T-cell (primary cell): ENCODE measurements at places on chromosomes 12 and 14.

DNA sequence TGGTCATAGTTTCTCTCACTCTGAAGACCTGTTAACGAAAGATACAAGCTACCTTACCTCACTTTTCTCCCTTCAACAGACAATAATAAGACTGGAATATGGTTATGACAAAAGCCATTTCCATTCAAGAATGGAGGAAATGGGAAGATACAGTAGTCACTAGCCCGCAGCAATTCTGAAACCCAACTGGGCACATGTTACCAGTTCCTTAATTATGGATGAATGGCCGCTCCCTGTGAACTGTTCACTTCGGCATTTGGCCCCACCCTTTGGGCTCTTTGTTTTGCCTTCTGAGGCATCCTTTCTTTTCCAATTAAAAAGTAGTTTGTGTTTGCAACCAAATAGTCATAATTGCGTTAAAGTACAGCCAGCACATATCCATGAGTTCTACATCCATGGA lies 19.0 kb downstream of the TRHDE start:
- DNase-seq = no peak

DNA sequence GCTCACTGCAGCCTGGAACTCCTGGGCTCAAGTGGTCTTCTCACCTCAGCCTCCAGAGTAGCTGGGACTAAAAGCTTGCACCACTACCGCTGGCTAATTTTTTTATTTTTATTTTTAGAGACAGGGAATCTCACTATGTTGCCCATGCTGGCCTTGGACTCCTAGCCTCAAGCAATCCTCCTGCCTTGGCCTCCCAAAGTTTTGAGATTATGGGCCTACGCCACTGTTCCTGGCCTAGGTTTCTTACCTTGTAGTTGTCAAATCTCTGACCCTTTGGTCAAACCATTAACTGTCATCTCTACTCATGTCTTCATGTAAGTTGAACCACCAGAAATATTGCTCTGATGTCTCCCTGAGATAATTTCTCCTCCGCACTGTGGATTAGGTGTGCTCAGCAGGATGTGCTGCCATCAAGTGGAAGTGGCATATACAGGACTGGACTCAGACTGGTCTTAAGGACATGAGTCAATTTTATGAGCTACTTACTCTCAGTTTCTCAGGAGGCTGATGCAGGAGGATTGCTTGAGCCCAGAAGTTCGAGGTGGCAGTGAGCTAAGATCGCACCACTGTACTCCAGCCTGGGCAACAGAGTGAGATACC lies 28.5 kb downstream of the ACTR6 start:
- no peak for DNase-seq

DNA sequence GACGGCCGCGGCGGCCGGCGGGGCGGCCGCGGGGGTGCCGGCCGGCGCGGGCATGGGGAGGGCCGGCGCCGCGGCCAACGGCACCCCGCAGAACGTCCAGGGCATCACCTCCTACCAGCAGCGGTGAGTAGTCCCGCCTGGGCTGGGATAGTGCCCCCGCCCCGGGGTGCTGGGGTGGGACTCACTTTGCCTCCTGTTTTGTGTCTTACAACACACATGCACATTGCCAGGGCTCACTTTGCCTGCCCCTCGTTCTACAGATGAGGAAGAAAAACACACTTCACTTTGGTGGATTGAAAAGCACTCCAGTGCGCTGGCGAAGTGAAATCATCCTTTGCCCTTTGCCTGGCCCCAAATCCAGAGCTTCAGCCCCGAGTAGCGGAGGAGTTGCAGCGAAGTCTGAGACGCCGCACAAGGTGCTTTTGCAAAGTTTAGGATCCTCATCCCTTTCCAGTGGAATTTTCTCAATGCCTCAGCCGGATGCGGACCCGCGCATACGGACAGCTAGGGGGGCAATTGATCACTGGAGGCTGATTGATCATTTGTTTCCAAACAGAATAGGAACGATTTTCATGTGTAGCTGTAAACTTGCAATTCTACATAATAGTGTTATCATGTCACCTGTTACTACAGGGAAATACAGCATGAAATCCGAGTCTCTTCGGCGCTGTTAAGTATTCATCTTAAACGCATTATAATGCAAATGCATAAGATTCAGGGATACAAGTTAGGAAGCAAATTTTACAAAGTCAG lies 3.6 kb upstream of the NPAS3 start:
- DNase-seq = no peak

DNA sequence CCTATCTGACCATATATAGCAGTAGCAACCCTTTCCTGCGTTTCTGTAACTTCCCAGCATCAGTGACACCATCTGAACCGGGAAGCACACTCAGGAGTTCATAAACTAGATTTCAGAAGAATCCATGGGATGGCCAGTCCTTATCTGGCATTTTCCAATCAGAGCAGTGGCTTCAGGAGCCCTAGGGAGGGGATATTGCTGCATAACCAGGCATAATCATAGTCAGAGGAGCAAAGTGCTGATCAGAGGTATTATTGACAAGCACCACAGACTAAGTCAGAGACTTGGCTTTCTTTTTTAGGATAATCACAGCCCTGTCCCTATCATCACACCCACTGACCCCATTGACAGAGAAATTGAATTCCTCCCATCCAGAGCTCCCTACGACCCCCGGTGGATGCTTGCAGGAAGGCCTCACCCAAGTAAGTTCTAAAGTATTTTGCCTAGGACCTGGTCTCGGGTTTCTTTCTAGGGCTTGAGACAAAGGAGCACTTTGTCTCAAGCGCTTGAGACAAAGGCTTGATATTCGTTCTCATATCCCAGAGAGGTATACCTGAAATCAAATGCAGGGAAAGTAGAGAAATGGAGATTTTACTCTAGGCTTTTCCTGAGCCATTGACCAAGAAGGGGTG lies 55.1 kb downstream of the FOXN4 start:
- DNase-seq = no peak

DNA sequence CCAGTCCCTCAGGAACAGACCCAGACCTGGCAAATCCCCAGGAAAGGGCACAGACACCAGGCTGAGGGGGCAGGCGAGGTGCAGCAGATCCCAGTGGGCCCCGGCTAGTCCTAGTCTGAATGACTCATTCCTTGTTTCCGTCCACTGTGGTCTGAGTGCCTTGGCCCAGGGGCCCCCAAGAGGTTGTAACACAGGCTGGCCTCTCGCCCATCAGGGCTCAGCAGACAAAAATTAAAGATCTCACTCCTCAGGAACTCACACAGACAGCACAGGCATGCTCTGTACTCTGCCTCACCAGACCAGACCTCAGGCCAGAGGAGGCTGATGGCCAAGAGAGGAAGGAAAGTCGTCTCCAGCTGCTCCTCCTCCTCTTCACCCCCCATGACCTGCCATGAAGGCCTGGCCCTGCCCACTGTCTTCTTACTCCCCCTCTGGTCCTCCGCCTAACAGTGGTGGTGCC lies 7.7 kb upstream of the LTBP2 start:
- no peak for DNase-seq

GRCh38 chr12:44377443-44378187 lies 498.5 kb downstream of the NELL2 start:
- DNase-seq = no peak

DNA sequence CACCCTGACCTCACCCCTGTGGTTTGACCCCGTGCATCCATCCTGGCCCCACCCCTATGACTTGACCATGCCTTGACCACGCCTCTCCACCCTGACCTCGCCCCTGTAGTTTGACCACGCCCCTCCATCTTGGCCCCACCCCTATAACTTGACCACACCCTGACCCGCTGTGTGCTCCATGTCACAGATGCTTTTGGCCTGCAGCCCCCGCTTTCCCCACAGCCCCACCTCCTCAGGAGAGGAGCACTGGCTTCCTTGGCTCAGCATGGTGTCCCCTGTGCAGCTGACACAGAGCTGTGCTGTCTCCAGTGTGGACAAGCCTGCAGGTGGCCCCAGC lies 269.9 kb upstream of the SFSWAP start:
- no peak for DNase-seq

DNA sequence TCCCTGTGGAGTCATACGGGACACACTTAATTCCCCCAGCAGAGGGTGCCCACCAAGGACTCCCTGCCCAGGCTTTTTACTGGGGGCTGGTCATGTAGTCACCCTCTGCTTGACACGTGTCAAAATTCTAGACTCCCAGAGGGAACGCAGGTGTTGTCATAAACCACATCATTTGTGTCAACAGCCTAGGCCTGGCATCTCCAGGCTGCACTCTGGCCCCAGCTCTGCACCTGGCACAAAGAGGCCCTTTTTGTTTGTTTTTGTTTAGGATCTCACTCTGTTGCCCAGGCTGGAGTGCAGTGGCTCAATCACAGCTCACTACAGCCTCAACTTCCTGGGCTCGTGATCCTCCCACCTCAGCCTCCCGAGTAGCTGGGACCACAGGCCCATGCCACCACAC lies 21.1 kb downstream of the BRI3BP start:
- no peak for DNase-seq

- no peak for DNase-seq
These were observed 49.9 kb upstream of the PTPRO start for GRCh38 chr12:15272376-15272775.

DNA sequence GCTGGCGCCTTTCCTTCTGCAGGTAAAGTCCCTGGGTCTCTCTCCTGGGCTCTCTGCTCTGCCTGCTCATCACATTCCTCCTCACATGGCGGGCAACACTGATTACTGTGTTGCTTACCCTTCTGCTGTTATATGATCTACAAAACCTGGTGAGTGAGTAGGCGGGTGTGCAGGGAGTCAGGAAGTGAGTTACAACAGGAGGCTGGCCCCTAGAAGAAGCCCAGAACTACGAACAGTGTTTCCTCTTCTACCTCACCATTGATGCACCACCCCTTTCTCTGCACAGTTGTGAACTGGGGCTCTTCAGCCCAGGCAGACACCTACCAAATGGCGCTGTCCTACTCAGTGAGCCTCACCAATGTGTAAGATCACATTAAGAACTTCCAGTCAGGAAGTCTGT lies 4.9 kb upstream of the KLHL33 start:
- DNase-seq = peak; percentile 50

- no peak for DNase-seq
These were observed 962.5 kb downstream of the DIO2 start for GRCh38 chr14:79248771-79249170.

DNA sequence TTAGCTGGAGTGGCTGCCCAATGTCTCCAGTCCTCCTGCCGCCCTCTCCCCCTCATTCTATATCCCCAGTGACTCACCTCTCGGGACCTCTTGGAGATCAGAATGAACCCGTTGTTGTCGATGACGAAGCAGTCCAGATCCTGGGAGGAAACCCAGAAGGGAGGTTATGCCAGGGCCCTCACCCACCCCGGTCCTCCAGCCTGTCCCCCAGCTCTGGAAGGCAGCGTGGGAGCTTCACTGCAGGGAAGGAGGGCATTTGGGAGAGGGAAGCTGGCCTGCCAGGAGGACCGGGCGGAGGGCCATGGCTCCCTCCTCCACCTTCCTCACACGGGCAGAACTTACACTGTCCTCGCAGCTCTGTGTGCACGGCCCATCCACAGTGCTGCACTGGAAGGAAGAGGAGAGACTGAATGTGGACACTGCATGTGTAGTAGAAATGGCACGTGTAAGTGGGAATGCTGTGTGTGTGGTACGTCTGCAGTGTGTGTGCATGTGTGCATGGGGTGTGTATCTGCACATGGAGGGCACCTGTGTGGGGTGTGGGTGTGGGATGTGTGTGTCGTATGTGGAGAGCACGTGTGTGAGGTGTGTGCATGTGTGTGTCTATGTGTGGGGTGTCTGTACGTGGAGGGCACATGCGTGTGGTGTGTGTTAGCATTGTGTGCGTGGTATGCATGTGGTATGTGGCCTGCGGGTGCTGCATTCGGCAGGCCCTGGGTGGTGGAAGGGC lies 10.0 kb upstream of the LRTM2 start:
- no peak for DNase-seq

- no peak for DNase-seq
These were observed 10.6 kb downstream of the SRP54 start for GRCh38 chr14:34993426-34993825.

DNA sequence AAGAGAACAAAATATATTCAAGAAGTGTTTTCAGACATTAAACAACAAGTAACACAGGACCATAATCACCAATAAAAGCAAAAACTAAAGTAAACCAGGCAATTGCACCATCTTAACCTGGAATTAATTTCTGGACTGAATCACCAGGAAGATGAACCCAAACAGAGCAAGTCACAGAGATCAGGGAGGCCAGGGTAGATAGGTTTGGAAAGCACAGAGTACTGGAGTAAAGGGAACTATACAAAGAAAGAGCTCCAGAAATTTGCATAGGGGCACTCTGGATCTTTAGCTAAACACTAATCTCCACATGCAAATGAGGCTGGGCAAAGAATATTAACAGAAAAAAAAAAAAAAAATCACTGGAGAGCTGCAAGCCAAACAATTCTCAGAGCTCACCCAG lies 84.7 kb downstream of the NUAK1 start:
- no peak for DNase-seq

DNA sequence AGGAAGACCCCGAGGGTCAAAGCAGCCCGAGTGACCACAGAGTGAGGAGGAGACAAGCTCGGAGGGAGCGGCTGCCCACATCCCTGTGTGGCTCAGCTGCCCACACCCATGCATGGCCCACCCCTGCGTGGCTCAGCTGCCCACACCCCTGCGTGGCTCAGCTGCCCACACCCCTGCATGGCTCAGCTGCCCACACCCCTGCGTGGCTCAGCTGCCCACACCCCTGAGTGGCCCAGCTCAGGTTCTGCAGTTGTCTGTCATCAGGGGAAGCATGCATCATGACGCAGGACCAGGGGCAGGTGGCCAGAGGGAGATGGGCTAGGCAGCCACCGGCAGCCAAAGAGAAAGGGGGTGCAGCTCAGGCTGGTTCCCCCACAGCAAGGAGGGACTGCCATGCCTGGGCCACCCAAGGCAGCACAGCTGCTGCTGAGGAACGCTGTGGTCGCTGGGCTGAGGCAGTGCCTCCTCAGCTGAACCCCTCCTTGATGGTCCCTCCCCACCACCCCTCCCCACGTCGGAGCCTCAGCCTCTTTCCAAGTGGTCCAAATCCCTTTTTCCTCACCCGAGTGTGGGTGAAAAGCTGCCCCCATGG lies 33.3 kb upstream of the NUDT14 start:
- DNase-seq = no peak

- no peak for DNase-seq
These were observed 64.2 kb downstream of the DNAI7 start for GRCh38 chr12:25130741-25131188.

- DNase-seq = no peak
These were observed 383.2 kb upstream of the FLRT2 start for GRCh38 chr14:85146779-85147178.

DNA sequence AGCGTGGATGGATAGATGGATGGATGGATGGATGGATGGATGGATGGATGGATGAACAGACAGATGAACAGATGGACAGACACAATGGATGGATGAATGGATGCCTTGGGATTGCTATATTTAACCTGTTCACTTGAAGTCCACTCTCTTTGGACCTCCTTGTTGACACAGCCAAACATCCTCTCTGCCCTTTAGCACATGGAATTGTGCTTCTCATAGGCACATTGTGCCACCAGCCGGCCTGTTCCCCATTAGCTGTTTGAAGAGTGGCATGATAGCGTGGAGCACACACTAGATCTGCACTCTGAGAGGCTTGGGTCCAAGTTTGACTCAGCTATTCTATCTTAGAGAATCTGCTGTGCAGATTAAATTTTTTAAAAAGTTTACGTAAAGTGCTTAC lies 56.9 kb upstream of the GSC start:
- no peak for DNase-seq

- DNase-seq = no peak
These were observed 150.3 kb downstream of the FBXL14 start for GRCh38 chr12:1444142-1444516.
